ENCODE measurements at places on chromosomes 1 and 21.

DNA sequence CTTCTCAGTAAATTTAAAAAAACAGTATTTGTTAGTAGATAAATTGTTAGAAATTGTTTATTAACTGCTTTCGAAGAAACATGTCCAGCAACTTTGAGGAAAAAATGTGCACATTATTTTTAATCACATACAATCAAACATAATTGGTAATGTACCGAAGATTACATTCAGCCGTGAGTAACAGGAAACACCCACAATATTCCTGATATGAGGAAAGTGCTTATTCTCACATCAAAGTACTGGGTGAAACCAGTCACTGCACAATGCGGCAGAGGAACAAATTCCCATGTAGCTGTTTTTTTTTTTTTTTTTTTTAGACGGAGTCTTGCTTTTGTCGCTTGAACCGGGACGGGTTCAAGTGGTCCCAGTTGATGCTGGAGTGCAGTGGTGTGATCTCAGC lies 9.7 kb downstream of the ACBD3 start:
- no peak for DNase-seq

DNA sequence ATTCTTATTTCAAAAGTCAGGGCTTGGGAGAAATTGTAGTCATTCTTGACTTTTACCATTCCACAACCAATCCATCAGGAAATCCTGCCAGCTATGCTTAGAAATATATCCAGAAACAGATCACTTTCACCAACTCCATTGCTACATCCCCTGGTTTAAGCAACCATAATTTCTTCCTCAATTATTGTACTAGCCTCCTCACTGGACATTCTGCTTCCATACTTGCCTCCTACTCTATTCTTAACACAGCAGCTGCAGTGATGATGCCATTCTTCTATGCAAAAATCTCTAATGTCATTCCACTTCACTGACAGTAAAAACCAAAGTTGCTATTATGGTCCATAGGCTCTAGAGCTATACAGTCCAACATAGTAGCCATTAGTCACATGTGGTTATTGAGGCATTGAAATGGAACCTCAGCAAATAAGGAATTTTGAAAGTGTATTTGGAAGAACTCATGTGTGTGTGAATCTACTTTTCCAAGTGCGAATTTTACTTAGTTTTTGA lies 110.7 kb upstream of the KIAA0040 start:
- no peak for DNase-seq

GRCh38 chr1:154743526-154744036 lies 126.5 kb downstream of the KCNN3 start:
- no peak for DNase-seq

DNA sequence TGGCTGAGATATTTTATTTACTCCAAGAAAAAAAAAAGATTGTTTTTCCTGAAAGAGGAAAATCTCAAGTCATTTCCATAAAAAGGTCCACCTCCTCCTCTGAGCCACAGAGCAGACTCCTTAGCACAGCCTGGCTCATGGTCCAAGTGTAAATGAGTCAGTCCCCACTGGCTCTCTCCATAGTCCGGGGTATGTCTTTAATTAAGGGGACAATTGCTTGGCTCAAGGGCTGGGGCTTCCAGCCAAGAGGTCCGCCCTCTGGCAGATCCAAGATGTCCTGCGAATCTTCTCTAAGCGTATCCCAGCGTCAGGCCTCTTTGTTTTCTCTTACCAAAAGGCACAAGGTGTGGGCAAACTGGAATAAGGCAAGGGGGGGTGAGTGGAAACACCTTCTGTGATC lies 33.3 kb downstream of the FOXD2 start:
- no peak for DNase-seq

DNA sequence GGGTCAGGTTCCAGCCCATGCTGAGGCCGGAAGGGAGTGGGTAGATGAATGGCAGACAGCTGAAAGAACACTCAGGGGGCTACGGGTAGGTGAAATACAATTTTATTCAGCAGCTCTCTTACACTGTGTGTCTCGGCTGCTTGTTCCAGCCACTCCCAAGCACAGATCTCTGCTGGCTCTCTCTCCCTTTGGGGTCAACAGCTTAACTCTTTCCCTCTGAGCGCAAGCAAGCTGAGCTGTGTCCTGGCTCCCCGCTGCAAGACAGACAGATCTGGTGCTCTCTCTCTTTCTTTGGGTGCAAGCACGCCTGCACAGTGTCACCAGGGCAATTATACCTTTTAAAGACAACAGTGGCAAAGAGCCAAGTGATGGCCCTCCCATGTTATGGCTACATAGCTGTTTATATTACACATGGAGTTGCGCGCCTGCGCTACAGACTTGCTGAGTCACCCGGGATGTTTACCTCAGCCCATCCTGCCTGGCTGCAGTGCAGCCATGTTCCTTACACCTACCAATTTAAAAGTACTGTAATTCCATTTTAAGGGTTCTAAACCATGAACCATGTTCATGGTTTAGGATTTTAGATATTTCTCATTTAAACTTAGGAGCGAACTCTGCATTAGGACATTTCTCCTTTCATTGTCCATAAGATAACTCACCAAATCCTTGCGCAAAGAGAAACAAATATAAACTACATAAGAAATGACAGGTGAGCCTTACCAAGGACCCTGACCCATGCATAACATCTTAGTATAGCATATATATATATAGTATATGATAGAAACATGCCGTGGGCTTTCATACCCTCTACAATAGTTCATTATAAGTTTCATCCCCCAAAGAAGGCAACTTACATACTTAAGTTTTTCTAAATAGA lies 396.5 kb downstream of the SMYD3 start:
- DNase-seq = no peak

DNA sequence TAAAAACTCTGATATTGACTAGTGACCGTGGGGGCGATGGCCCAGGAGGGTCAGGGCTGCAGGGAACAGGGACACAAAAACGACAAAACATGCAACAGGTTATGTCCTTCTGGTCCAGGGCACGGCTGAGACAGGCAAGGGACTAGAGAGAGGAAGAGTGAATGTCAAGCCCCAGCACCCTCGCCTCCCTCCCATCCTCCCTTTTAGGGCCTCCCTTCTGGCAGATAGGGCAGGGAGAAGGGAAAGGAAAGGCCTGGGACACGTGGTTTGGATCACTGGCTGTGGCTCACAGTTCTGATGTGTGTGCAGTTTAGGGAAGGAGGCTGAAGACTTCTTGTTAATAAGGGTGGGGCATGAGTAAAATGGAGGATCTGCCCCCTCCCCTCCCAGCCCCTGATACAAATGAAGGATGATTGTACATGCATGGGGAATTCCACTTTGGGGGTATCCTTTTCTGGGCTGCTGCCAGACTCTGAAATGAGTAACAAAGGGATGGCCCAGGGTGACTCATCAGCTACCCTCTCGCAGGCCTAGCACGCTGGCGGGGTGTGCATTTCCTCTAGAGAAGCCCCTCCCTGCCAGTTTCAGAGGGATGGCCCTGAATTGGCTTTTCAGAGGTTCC lies 14.2 kb downstream of the CAPN2 start:
- DNase-seq = peak; percentile 87

DNA sequence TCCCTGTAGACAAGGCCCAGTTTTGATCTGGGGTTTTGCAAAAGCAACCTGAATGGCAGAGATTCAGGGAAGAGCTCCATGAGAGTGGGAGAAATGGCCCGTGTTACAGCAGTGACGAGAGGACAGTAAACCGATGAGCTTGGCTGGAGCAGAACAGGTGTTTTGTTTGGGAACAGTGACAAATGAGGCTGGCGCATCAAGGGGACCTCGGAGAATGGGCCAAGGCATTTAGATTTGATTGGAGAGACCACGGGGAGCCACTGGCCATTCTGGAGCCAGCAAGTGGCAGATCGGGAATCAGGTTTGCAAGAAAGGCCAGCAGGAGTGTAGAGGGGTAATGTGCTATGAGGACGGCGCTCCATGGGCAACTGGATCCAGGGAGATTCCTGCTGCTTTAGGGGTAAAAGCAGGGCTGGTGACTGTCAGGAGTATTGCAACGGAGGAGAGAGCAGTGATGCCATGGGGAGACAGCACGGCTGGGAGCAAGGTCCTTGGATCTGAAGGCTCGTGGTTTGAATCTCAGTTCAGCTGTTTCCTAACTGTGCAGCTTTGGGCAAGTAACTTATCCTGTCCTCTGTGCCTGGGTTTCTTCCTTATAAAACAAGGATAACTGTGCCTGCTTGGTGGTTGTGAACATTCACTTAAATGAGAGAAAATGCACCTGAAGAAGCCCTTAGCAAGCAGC lies 9.9 kb upstream of the KLHDC7A start:
- no peak for DNase-seq

DNA sequence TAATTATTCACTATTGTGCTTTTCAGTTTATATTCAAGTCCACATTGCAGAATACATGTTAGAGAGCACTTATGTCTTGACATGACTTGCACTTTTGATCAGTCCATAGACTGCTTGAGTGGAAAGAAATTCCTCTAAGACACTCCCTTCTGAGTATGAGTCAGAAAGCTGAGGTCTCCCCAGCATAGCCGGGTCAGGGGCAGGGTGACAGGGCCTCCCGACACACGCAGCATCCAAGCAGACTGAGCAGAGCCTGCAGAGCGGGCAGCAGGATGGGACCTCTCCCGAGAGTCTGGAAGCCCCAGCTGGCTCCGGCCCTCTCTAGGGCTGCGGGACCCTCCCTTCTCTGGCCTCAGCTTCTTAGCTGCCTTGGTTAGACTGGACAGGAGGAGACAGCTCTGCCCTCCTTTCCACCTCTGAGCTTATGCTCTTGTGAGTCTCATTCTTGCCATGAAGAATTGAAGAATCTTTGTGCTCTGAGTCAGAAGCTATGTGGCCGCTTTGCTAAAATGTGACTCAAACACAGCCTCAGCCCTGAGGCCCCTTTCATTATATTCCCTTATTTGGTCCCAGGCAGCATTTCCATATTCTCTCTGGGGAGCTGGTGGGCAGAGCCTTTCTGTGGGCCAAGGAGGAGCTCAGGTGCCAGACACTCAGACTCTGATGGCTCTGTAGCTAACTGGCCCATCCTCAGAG lies 11.2 kb upstream of the CAPN2 start:
- DNase-seq = no peak

GRCh38 chr1:225911191-225912130 lies 12.6 kb downstream of the PYCR2 start:
- DNase-seq = peak; percentile 68

DNA sequence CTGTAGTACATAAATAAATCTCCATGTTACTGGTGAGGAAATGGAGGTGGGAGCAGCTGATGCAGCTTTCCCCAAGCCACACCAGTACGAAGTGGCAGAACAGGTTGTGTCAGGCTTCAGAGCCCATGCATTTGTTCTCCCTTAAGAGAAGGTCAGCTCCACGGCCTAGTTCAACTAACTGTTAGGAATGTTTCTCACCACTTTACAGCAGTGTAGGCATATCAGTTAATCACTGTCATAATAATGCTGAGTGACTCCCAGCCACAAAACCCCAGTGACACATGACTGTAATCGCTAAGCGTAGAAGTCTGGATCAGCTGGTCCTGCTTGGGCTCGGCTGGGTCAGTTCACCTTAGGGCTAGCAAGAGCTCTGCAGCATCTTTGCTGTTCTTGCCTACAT lies 90.4 kb downstream of the VPS26C start:
- DNase-seq = no peak

DNA sequence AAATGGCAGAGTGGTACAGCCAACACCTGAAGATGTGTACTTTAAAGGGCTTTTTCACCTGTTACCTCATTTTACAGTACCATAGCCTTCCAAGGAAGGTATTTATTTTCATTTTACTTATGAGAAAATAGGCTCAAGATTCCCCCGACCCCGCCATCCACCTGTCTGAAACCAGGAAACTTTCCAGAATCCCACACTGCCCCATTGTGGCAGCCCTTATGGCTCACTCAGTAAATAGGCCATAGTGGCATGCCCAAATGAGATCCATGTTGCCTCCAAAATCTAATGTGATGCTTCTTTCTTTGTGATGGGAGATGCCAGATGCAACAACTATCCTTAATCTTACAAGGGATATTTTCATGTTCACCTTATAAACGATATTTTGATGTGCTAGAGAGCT lies 97.8 kb downstream of the EBNA1BP2 start:
- no peak for DNase-seq

- no peak for DNase-seq
These were observed 178.4 kb downstream of the ADSS2 start for GRCh38 chr1:244273262-244273844.

GRCh38 chr1:225763716-225764548 lies 13.7 kb upstream of the SRP9 start:
- no peak for DNase-seq

DNA sequence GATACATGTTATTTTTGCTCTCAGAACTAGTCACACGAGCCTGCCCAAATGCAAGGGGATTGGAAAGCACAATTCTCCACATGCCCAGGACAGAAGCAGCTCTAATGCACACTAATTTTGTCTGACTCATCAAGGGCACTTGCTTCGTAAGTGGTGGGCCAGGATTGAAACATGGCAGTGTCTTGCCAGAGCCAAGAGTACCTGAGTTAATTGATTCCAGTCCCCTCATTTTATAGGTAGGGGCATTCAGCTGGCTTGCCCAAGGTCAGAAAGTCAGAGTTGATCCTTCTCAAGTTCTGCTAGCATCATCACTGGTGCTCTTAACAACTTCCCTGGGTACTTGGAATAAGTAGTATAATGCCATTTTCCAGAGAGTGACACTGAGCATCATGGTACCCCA lies 356.1 kb downstream of the ZNF326 start:
- no peak for DNase-seq

DNA sequence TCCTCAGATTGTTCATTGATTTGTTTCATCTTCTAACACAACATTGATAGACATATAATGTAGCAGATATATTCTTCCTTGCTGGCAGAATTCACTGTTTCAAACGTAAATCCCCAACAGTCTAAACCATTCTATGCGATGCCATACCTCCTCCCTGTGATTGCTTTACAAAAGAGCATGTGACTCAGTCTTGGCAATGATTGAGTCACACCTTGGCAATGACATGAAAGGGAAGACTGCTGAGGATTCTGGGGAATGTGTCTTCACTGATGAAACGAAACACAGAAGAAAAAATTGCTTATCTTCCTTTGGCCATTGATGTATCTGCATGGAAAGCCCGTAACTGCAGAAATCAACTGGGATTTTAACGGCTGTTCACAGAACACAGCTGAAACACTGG lies 409.6 kb upstream of the ZRANB2 start:
- DNase-seq = no peak

- DNase-seq = no peak
These were observed 38.7 kb upstream of the BECN2 start for GRCh38 chr1:241918879-241919278.

DNA sequence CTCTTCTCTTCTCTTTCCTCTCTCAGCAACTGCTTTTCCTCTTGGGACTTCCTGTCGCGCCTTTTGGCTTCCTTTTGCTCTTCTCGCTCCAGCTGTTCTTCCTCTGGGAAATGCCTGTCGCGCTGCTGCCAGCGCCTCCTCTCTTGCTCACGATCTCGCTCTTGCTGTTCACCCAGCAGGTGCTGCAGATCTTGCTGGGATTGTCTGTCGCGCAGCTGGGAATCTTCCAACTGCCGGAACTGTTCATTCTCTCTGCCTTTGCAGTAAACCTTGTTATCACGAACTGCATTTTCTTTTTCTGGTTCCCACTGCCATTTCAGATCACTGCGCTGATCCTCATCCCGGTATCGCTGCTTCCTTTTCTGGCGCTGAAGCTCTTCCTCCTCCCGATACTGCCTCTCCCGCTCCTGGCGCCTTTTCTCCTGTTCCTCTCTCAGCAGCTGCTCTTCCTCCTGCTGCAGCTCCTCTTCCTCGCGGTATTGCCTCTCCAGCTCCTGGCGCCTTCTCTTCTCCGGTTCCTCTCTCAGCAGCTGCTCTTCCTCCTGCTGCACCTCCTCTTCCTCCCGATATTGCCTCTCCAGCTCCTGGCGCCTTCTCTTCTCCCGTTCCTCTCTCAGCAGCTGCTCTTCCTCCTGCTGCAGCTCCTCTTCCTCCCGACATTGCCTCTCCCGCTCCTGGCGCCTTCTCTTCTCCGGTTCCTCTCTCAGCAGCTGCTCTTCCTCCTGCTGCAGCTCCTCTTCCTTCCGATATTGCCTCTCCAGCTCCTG lies 5.8 kb downstream of the TCHH start:
- no peak for DNase-seq

All from stimulated activated CD4-positive, alpha-beta T cell treated with anti-CD3 and anti-CD28 coated beads, TNF-alpha, amount 100 ng/mL, for 24 hours (primary cell).